ENCODE measurements at places on chromosomes 2 and 18.

- peaks cover 18% of the 10 kb centered on the region for H3K36me3 ChIP-seq
- H3K27me3 ChIP-seq: no peaks in the 10 kb centered on the region
- no peak overlapping the region for H3K4me3 ChIP-seq
- H3K4me1 ChIP-seq: no peaks in the 10 kb centered on the region
Measured at GRCh38 chr2:70981866-70982810, 3.7 kb downstream of the ANKRD53 start.

- H3K36me3 ChIP-seq: no peaks in the 10 kb centered on the region
- no peak overlapping the region for H3K27ac ChIP-seq
- no peak for DNase-seq
- no peaks in the 10 kb centered on the region for H3K4me1 ChIP-seq
Measured at GRCh38 chr18:22523481-22523880, 105.8 kb upstream of the CTAGE1 start.

- no peaks in the 10 kb centered on the region for H3K4me1 ChIP-seq
- no peak overlapping the region for H3K27ac ChIP-seq
Measured at GRCh38 chr2:241072151-241072550, 29.9 kb downstream of the MTERF4 start.

GRCh38 chr2:228703152-228703551 lies 521.7 kb upstream of the SPHKAP start:
- H3K4me1 ChIP-seq: no peaks in the 10 kb centered on the region
- no peaks in the 10 kb centered on the region for H3K27me3 ChIP-seq
- DNase-seq: no peak
- no peaks in the 10 kb centered on the region for H3K36me3 ChIP-seq

- H3K27ac ChIP-seq: no peak overlapping the region
- H3K27me3 ChIP-seq: peaks cover 21% of the 10 kb centered on the region
- no peaks in the 10 kb centered on the region for H3K36me3 ChIP-seq
- H3K4me3 ChIP-seq: no peak overlapping the region
- no peaks in the 10 kb centered on the region for H3K4me1 ChIP-seq
Measured at GRCh38 chr2:205948496-205948837, 137.5 kb downstream of the INO80D start.

DNA sequence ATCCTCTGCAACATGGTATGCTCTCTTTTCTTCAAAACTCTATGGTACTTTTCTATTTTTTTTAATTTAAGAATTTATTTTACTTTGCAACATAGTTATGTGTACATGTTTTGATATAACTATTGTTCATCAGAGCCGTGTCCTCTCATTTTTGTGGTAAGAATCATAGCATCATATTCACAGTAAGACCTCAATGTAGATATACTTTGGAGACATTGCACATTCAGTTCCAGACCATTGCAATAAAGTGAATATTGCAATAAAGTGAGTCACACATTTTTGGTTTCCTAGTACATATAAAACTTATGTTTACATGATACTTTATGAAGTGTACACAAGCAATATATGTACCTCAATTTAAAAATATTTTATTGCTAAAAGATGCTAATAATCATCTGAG lies 22.7 kb upstream of the LINC00305 start:
- H3K4me1 ChIP-seq: no peaks in the 10 kb centered on the region
- DNase-seq: no peak
- no peak overlapping the region for H3K4me3 ChIP-seq
- no peaks in the 10 kb centered on the region for H3K36me3 ChIP-seq
- no peaks in the 10 kb centered on the region for H3K27me3 ChIP-seq

GRCh38 chr18:79489051-79489898 lies 93.5 kb downstream of the NFATC1 start:
- H3K27ac ChIP-seq: no peak overlapping the region
- H3K36me3 ChIP-seq: 0 out of 3 replicates have a peak, but pooled peaks cover 3% of the 10 kb centered on the region
- no peaks in the 10 kb centered on the region for H3K4me1 ChIP-seq

DNA sequence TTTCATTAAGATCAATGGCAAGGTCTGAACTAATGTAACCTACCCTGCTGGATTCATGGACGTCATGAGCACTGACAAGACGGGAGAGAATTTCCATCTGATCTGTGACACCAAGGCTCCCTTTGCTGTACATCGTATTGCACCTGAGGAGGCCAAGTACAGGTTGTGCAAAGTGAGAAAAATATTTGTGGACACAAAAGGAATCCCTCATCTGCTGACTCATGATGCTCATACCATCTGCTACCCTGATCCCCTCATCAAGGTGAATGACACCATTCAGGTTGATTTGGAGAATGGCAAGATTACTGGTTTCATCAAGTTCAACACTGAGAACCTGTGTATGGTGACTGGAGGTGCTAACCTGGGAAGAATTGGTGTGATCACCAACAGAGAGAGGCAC lies 82.3 kb upstream of the NDUFV2 start:
- no peak overlapping the region for H3K4me3 ChIP-seq
- no peaks in the 10 kb centered on the region for H3K27me3 ChIP-seq
- no peaks in the 10 kb centered on the region for H3K36me3 ChIP-seq
- no peak overlapping the region for H3K27ac ChIP-seq
- DNase-seq: no peak

GRCh38 chr2:153953761-153954160 lies 82.0 kb downstream of the GALNT13 start:
- no peaks in the 10 kb centered on the region for H3K27me3 ChIP-seq
- no peak overlapping the region for H3K27ac ChIP-seq
- no peak overlapping the region for H3K4me3 ChIP-seq
- no peaks in the 10 kb centered on the region for H3K36me3 ChIP-seq
- DNase-seq: no peak

GRCh38 chr18:30106356-30106755 lies 936.2 kb downstream of the DSC3 start:
- no peaks in the 10 kb centered on the region for H3K27me3 ChIP-seq
- H3K4me1 ChIP-seq: no peaks in the 10 kb centered on the region
- DNase-seq: no peak
- H3K27ac ChIP-seq: no peak overlapping the region
- H3K4me3 ChIP-seq: no peak overlapping the region

GRCh38 chr18:13438507-13439056 lies 220.0 kb downstream of the LDLRAD4 start:
- no peak for DNase-seq
- H3K36me3 ChIP-seq: no peaks in the 10 kb centered on the region
- H3K4me3 ChIP-seq: no peak overlapping the region
- no peak overlapping the region for H3K27ac ChIP-seq
- peaks cover 50% of the 10 kb centered on the region for H3K27me3 ChIP-seq
- H3K4me1 ChIP-seq: no peaks in the 10 kb centered on the region

DNA sequence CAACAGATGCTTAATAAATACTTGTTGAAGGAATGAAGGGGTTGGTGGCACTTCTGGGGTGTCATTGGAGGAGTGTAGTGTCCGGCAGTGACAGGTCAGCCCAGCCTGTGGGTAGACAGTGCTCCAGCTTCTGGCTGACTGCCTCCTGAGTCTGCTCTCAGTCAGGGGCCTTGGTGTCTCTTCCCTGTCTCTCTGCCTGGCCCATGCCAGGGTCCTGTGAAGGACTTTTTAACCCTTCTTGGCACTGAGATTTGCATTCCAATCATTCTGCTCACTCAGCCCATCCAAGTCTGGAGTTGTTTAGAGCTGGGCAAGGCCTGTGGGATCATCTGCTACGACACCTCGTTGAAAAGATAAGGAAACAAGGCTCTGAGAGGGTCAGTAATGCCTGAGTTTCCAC lies 1.4 kb upstream of the KCNK3 start:
- no peak overlapping the region for H3K4me3 ChIP-seq
- no peaks in the 10 kb centered on the region for H3K36me3 ChIP-seq
- peaks cover 72% of the 10 kb centered on the region for H3K27me3 ChIP-seq
- DNase-seq: no peak

GRCh38 chr2:211854832-211855231 lies 683.8 kb downstream of the ERBB4 start:
- DNase-seq: no peak
- H3K4me1 ChIP-seq: no peaks in the 10 kb centered on the region
- H3K27me3 ChIP-seq: no peaks in the 10 kb centered on the region
- no peaks in the 10 kb centered on the region for H3K36me3 ChIP-seq
- no peak overlapping the region for H3K27ac ChIP-seq

- H3K27ac ChIP-seq: no peak overlapping the region
- H3K27me3 ChIP-seq: no peaks in the 10 kb centered on the region
- no peak overlapping the region for H3K4me3 ChIP-seq
Measured at GRCh38 chr2:216084547-216084946, 2.8 kb downstream of the TMEM169 start.

DNA sequence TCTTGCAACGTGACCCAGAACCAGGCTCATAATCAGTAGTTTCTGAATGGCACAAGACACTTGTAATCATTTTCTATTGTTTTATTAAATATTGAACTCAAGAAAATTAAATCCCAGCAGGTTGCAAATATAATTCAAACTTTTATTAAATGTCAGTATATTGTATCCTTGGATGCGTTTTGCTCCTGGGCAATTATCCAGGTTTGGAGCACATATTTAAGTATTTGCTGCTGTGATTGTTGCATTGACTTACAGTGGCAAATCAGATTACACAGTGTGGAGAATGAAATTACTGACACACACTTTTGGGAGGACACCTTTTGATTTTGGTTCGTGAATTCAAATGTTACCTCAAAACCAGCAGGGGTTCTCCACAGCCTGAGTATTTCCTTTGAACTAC lies 27.1 kb upstream of the TMEM178A start:
- H3K27me3 ChIP-seq: peaks cover 19% of the 10 kb centered on the region
- H3K36me3 ChIP-seq: no peaks in the 10 kb centered on the region

GRCh38 chr2:128791120-128791984 lies 472.7 kb upstream of the HS6ST1 start:
- H3K4me1 ChIP-seq: no peaks in the 10 kb centered on the region
- no peaks in the 10 kb centered on the region for H3K36me3 ChIP-seq
- H3K4me3 ChIP-seq: no peak overlapping the region
- H3K27me3 ChIP-seq: peaks cover 8% of the 10 kb centered on the region
- DNase-seq: no peak

DNA sequence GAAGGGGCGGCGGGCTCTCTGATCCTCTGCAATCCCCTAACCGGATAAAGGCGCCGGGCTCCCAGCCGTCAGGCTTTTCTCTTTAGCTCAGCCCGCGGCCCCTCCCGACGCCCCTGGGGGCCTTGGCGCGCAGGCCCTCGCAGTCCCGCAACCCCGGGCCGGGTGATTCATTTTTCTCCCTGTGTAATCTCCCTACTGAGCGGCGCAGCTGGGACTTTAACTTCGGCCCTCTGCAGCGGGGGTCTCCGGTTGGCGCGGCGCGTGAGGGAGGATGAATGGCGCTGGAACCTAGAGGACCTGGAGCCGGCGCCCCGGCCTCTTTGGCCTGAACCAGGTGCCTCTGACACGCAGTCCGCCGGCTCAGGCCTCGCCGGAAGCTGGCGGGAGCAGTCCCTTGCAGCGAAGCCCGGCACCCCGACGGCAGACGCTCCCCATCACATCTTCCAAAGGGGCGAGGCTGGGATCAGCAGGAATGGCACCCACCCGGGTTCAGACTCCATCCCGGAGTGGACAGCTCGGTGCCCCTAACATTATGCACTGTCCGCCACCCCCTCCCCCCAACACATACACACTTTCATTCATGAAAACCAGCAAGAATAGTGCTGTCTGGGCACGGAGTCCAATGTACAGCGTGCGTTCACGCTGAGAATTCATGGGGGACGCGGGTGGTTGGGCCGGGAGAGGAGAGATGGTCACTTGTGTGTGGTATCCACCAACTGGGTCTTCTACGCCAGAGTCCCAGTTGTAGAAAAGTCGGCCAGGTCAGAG lies 1.2 kb downstream of the CNGA3 start:
- H3K36me3 ChIP-seq: no peaks in the 10 kb centered on the region
- H3K4me1 ChIP-seq: no peaks in the 10 kb centered on the region
- H3K4me3 ChIP-seq: no peak overlapping the region
- H3K27me3 ChIP-seq: peaks cover 6% of the 10 kb centered on the region
- no peak overlapping the region for H3K27ac ChIP-seq

GRCh38 chr18:3816610-3817363 lies 366.8 kb downstream of the TGIF1 start:
- DNase-seq: no peak
- H3K36me3 ChIP-seq: no peaks in the 10 kb centered on the region
- H3K4me1 ChIP-seq: no peaks in the 10 kb centered on the region
- no peaks in the 10 kb centered on the region for H3K27me3 ChIP-seq
- no peak overlapping the region for H3K27ac ChIP-seq

- H3K4me3 ChIP-seq: no peak overlapping the region
- H3K27me3 ChIP-seq: no peaks in the 10 kb centered on the region
- peak; percentile 50 for DNase-seq
- no peaks in the 10 kb centered on the region for H3K36me3 ChIP-seq
- H3K27ac ChIP-seq: peak overlapping the region; percentile 54
Measured at GRCh38 chr2:190578158-190579057, 43.9 kb upstream of the NEMP2 start.

DNA sequence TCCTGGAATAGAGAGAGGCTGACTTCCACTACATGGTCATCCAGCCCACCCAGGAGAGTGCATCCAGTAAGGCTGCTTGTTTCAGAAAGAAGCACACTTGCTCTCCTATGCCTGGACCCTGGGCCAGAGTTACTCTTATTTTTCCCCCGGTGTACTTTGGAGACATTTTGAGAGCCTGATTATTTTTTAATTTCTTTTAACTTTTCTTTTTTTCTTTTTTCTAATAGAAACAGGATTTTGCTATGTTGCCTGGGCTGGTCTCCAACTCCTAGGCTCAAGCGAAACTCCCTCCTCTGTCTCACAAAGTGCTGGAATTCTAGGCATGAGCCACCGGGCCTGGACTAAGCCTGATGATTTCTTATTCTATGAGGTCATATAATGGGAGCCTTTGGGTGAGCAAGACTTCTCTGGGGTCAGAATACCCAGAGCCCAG lies 62.2 kb downstream of the RPL37A start:
- DNase-seq: no peak
- no peaks in the 10 kb centered on the region for H3K36me3 ChIP-seq
- no peak overlapping the region for H3K4me3 ChIP-seq
- no peak overlapping the region for H3K27ac ChIP-seq

DNA sequence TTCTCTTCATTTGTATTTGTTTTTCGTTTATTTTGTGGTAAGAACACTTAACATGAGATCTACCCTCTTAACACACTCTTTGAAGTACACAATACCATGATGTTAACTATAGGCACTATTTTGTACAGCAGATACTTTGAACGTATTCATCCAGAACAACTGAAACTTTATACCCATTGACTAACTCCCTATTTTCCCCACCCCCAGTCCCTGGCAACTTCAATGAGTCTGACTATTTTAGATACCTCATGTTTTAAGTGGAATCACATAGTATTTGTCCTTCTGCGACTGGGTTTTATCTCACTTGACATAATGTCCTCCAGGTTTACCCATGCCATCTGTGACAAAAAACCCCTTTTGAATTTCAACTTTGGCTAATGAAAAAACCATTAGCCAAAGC lies 356.3 kb upstream of the CDH20 start:
- H3K36me3 ChIP-seq: no peaks in the 10 kb centered on the region
- H3K4me3 ChIP-seq: no peak overlapping the region
- no peaks in the 10 kb centered on the region for H3K27me3 ChIP-seq
- no peak overlapping the region for H3K27ac ChIP-seq
- H3K4me1 ChIP-seq: no peaks in the 10 kb centered on the region

- peak; percentile 19 for DNase-seq
- no peak overlapping the region for H3K4me3 ChIP-seq
- no peaks in the 10 kb centered on the region for H3K27me3 ChIP-seq
- H3K36me3 ChIP-seq: no peaks in the 10 kb centered on the region
Measured at GRCh38 chr2:64699712-64700111, 46.0 kb upstream of the SERTAD2 start.

- H3K4me1 ChIP-seq: no peaks in the 10 kb centered on the region
- H3K27ac ChIP-seq: no peak overlapping the region
- H3K27me3 ChIP-seq: no peaks in the 10 kb centered on the region
Measured at GRCh38 chr2:210620456-210620855, 64.1 kb downstream of the CPS1 start.

Data from K562 (cell line).